ENCODE measurements at places on chromosomes 6 and 20. TPM values are rescaled to one million over a fixed set of nuclear protein-coding genes. Genes with fewer than 3 reads are reported as not detected.

DNA sequence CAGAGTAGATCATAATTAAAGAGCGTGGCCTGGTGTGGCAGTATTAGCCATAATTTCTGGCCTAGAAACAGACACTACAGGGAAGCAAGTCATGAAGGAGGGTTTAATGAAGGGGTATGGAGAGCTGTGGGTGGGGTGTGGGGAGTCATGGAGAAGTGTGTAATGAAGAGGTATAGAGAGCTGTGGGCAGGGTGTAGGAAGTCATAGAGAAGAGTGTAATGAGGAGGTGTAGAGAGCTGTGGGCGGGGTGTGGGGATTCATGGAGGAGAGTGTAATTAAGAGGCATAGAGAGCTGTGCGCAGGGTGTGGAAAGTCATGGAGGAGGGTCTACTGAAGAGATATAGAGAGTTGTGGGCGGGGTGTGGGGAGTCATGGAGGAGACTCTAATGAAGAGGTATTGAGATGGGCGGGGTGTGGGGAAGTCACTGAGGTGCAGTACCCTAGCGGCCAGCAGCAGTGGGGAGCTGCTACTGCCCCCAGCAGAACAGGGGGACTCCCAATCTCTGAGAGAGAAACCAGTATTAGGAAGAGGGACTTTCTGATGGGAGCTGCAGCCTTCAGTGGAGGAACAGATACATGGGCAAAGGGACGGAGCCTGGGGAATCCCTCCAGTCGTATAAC, 145.4 kb upstream of the FOXA2 start:
- ATAC-seq, result no peak

The ZFP57 gene
- 0.13 TPM for total RNA-seq

DNA sequence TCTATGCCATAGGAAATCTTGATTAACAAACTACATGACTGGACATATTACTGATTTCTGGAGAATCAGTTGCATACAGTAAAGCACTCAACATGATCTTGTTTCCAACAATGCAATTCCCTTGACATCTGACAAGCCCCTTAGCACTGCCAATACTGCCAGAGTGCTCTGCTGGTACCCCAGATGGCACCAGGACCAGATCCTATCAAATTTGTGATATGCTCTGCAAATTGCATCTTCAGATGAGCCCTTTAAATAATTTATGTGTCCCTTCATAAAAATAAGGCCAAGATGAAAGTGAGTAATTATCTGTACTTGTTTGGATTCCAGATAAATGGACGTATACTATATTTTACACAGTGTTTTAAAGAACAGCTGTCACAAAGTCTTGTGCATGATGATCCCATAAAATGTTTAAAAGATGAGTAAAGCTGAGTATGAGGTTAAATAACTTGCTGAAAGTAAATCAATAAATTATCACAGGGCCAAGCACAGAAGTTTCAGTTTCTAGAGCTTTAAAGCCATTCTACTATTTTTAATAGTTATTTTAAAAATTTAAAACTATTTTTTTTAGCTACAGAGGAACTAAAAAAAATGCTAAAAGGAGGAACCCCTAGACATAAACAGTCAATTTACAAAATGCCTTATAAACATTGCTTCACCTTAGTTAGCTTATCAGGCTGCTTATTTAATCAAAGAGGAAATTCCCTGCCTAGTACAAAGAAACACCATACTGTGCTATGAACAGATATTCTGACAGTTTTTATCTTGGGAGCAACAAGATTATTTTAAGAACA, 42.1 kb downstream of the NUDT3 start:
- no peak for ATAC-seq

DNA sequence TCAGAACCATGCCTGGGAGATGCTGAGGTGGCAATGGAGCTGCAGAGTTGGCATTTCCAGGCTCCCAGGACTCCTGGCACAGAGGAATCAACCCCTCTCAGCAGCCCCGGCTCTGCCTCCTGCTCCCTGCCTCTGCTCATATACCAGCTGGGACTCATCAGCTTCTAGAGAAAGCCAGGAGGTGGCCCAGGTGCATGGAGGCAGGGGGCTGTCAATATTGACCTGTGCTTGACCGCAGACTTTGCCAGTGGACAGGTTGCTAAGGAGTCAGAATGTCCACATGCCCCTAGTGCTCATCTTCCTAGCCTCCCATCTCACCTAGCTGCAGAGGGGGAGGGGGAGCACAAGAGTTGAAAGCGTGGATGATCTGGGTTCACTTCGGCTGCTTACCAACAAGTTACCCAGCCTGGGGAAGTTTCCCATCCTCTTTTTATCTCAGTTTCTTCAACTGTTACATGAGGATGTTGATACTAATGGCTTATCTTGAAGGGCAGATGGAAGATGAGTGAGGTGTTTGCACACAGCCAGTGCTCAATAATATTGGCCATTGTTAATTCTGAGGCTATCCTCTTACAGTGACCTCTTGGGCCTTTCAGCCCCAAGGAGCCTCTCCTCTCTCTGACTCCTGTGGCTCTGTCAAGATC, 9.2 kb upstream of the SCRT2 start:
- no peak for ATAC-seq

DNA sequence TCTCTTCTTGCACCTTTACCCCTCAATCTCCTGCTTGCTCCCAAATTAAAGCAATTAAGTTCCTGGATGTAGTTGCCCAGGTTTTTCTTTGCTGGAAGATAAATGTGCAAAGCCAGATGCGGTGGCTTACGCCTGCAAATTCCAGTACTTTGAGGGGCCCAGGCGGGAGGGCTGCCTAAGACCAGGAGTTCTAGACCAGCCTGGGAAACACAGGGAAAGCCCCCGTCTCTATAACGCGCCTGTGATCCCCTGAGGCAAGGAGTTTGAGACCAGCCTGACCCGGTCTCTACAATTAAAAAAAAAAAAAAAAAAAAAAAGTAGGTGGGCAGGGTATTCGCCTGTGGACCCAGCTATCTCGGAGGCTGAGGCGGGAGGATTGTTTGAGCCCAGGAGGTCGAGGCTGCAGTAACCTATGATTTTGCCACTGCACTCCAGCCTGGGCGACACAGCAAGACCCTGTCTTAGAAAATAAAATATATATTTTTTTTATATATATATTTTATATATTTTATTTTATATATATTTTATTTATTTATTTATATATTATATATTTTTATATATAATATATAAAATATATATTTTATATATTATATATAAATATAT, 461 bp upstream of the DCDC2 start:
- no peak for ATAC-seq

The TSHZ2 gene
- total RNA-seq, result 38.9 TPM

DNA sequence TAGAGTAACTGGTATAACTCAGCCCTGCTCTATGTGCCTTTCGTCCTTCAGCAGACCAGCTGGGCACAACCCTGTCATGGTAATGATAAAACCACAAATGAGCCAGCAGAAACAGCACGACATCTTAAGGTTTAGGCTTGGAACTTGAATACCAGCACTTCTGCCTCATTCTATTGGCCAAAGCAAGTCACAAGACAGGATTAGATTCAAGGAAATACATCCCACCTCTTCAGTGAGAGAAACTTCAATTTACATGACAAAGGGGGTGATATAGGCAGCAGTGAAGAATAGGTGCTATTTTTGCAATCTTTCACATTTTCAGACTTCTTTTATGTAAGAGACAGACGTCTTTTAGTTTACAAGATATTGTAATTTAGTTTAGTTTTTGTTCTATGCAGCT, 69.8 kb upstream of the SLC35F1 start:
- ATAC-seq, result no peak

The PNPLA1 gene
- total RNA-seq, result not detected

GRCh38 chr20:32479012-32479411, 106.1 kb downstream of the NOL4L start:
- no peak for ATAC-seq

DNA sequence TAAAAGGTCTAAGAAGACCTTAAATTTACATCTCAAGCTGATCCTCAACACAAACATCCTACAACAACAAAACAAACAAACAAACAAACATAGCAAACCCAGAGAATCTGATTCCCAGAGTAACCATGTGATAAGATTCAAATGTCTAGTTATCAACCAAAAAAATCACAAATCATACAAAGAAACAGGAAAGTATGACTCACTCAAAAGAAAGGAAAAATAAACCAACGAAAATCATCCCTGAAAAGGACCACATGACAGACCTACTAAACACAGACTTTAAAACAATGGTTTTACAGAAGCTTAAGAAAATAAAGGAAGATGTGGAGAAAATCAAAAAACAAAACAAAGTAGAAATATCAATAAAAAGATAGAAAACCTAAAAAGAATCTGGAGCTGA, 18.1 kb downstream of the VNN1 start:
- ATAC-seq, result no peak

The GJA10 gene
- not detected for total RNA-seq

DNA sequence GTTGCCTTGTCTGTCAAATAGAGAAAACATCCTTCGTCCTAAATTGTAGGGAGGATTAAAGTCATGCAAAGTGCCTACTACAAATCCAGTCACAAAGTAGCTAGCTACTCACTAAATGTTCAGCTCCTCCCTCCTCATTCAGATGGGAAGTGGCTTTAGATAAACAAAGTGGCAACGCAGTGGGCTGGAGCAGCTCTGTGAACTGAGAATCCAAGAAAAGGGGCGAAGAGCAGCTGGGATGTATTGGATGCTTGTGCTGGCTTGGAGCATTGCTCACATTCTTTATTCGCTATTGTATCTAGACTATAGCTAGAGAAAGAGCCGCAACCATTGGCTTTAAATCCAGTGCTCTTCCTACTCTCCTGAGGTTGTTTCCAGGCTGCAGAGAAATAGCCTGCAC, 10.3 kb downstream of the MOG start:
- no peak for ATAC-seq

The ITPR3 gene
- 32.4 TPM for total RNA-seq

DNA sequence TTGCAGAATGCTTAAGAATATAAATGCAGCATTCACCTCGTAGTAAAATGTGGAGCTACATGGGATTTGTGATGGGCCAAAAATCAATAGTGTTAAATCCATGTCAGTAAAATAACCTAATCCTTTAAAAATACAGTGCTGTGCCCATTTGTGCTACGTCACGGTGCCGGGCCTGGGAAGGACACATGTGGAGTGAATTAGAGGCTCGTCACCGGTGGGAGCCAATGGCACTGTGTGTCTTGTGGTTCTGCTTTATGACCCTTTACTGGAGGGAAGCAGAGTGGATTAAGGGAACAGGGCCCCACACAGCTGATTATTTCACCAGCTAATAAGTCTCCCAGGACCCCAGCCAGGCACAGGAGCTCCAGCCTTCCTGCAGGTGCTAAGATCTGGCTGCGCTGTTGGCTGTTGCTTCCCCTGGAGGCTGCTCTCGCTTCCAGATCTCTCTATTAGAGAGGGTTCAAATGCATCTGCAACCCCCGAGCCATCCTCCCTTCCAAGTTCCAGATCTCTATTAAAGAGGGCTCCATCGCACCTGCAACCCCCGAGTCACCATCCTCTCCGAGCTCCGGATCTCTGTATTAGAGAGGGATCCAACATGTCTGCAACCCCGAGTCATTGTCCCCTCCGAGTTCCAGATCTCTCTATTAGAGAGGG, 405.8 kb downstream of the CDH4 start:
- ATAC-seq, result no peak

DNA sequence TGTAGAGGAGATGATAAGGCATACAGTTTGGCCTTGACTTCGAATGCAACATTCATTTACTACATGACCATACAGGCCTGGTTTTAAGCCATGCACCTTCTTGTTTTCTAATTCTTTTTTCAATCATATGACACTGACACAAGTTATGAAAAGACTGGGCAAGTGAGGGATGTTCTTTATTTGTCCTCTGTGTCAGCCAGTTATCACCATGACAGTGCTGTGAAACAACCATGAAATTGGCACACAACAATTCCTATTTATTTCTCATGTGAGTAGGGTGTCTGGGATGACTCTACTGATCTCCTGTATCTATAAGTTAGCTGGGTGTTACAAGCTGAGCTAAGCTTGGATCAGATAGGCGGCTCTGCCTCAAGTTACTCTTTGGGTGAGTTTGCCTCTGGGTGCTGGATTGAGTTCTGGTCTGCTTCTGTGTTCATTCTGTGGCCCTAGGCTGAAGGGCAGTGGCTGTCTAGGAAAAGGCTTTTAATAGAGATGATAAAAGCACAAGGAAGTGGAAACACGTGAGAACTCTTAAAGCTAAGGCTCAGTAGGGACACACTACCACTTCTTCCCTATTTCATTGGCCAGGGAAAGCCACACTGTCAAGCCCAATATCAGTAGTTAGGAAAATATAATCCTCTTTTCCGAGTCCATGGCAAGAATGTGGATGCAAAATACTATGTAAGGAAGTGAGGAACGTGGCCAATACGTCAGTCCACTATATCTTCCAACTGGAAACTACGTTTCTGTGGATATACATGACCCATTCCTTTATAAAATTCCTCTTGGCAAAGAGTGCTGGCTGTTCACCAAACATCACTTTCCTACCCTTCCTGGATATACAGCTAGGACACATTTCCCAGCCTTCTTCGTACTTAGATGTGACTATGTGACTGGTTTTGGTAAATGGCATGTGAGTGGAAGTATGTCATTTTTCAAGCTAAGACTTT, 126.2 kb upstream of the RNF24 start:
- no peak for ATAC-seq

- ATAC-seq, result no peak
Observed at GRCh38 chr20:16709017-16709416, 20.8 kb upstream of the SNRPB2 start.

GRCh38 chr6:16102208-16102607, 26.7 kb upstream of the MYLIP start:
- ATAC-seq, result no peak

DNA sequence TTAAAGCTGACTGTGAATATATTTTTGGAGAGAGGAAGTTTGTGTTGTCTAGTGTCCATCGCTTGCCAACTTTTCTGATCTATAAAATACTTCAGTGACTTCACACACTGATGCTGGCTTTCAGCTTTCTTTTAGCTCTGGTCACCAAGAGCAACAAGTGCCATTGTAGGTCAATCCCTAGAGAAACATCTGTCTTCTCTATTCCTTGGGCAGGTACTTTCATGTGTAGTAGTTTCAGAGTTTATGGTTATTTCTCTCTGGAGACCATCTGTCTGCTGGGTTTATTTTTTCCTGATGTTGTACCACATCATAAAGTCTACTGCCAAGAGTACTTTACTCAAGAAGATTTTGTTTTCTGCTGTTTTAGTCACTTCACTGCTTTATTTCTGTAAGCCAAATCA, 249.9 kb downstream of the KHDC1L start:
- no peak for ATAC-seq

GRCh38 chr6:12081771-12082170, 69.7 kb downstream of the HIVEP1 start:
- no peak for ATAC-seq

DNA sequence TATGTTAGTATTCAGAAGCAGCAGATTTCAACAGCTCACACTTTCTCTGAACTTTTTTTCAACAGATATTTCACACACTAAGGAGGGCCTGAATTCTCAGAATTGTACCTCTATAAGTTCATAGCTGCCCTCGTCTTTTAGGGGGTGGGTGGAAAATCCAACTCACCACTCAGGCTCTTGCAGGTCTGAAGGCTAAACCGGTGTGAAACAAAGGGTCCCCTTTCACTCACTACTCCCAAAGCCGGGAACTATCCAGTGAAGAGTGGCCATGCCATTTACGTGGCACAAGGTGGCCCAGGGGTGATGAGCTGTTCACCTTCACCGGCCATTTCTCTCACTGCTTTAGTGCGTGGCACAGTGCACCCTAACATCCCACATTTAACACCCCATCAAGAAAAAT, 24.2 kb downstream of the TBC1D7 start:
- no peak for ATAC-seq

GRCh38 chr6:143811501-143812157, 31.5 kb upstream of the LTV1 start:
- no peak for ATAC-seq

The ZSWIM3 gene
- total RNA-seq, result 4.3 TPM

- no peak for ATAC-seq
Observed at GRCh38 chr6:169530752-169531123, 171.1 kb downstream of the WDR27 start.

The PGBD1 gene
- total RNA-seq, result 8.2 TPM

GRCh38 chr20:45346851-45347250, 1.4 kb downstream of the SDC4 start:
- no peak for ATAC-seq

All from motor neuron (in vitro differentiated cells).